ENCODE measurements at places on chromosomes 2 and 18.

GRCh38 chr2:224749136-224749535, 33.0 kb upstream of the CCDC195 start:
- DNase-seq = no peak

DNA sequence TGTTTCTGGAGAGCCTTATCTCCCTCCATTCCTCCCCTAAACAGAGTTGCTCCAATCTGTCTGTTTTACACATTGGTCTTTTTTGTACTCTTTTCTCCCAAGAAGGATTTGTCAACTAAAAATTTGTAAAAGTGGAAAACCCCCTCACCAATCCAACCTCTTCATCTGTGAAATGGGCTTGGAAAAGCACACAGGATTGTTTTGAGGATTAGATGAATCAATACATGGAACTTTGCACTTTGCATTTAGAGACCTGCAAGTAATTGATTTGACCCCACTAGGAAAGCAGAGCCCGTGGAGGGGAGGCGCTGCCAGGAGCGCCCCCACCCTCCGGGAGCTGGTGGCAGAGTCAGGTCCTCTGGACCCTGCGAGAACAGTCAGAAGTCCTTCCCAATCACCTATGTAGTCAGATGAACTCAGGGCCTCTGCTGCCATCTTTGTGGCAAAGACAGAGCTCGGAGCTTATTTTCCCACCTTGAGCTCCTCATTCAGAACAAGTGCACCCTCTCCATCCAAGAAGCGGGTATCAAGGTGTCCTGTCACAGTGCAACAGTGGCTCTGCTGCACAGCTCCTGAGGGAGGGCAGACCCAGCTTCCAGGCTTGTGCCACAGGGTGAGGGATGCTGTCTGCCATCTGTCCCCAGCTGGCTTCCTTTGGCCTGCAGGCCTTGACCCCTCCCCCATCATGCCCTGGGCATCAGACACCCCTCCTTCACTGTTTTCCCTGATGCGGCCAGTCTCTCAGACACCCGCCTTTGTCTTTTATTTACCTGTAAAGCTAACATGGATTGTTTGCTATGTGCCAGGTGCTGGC, 1.7 kb upstream of the TMEM185B start:
- DNase-seq = no peak

GRCh38 chr2:153871231-153872221, at the start of gene GALNT13:
TSS of gene GALNT13 (plus strand) at chr2:153871922.
- DNase-seq = no peak

- no peak for DNase-seq
These were observed 4.3 kb downstream of the LRP2 start for GRCh38 chr2:169358016-169358415.

DNA sequence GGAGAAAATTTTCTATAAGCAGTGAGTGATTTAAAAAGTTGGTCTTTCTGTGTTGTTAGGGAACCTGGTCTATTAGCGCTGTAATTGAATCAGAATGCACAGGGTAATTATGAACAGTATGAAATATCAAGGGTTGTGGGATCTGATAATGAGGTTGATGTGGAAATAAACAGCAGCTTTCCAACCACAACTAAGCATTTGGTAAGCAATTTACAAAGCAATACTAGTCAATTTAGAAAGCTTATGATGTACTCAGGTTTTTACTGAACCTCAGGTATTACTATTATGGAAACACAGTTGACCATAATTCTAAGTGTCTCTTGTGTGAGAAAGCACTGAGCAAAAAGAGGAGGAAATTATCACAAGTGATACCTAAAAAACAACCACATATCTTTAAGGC, 11.0 kb upstream of the SMCHD1 start:
- DNase-seq = no peak

- no peak for DNase-seq
These were observed 11.8 kb downstream of the MYO3B start for GRCh38 chr2:170189757-170190156.

GRCh38 chr2:72136331-72136730, 11.3 kb downstream of the CYP26B1 start:
- DNase-seq = no peak

DNA sequence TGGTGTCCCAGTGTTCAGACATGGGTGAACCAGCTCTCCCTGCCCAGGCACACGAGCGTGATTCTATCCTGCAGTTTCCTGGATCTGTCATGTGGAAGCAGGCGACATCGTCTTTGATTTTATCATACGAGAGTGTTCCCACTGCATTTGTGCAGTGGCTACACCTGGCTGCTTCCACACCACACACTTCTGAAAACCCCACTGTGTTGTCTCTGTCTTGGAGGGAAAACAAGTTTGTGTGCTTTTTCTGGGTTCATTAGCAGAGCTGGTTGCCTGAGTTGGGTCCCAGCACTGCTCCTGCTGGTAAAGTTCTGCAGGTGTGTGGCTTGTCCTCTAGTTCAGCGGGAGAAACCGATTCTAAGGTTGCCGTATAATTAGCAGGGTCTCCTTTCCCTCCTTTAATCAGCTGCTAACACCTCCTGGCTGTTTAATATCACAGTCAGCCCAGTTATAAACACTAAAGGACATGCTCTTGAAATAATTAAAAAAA, 58.5 kb upstream of the TWIST2 start:
- no peak for DNase-seq
